ENCODE measurements at places on chromosomes 13 and 19. TPM values are rescaled to one million over a fixed set of nuclear protein-coding genes. Genes with fewer than 3 reads are reported as not detected.

Gene FPR3
- total RNA-seq = not detected

GRCh38 chr13:39976481-39976880 is 321.0 kb downstream of the COG6 start:
- no peak for DNase-seq

GRCh38 chr13:106500445-106500844 is 35.0 kb downstream of the EFNB2 start:
- DNase-seq = no peak

GRCh38 chr19:19171821-19172532 is 1.9 kb upstream of the MEF2B start:
- DNase-seq = peak; percentile 34

DNA sequence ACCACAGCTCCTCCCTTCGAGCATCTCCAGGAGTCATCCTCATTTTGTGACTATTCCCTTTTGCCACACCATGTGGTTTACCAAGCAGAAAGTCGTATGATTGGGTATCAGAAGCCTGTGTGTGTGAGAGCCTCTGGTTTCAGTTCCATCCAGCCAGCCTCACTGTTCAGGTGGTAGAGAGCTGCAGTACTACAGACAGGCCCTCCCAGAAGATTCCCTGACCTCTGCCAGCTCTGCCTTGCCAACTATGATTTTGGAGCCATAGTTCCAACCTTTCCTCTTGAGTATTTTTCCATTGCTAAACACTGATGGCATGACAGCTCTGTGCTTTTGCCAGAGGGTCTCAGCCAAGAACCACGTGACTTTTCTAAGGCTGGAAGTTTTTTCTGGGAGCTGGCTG is 82.5 kb downstream of the DHRS12 start:
- no peak for DNase-seq
